Esophagus muscularis mucosa (tissue), 4 donors: ENCODE measurements at places on chromosomes 6 and 20. TPM values are rescaled to one million over a fixed set of nuclear protein-coding genes. Genes with fewer than 3 reads are reported as not detected.

Gene GTSF1L
- not detected for total RNA-seq

Gene LYRM4
- 19.7 TPM for total RNA-seq

Gene PGC
- total RNA-seq = 0.92 TPM

Gene ASIP
- not detected for total RNA-seq

DNA sequence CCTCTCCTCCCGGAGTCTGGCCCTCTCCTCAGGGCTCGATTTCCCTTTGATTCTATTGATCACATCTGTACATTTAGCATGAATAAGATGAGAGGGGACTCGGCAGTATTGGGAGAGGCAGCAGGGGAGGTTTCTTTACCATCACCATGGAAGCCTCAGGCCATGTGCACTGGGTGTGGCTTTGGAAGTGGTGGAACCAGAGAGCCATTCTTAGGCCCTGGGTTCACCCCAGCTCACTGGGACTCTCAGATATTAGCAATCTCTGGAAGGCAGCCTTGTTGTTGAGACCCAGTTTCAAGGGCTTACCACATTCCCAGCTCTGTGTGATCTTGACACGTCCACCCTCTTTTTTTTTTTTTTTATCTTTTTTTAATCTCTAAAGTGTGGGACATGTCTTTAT, 195.9 kb upstream of the PROKR2 start:
- DNase-seq = no peak

DNA sequence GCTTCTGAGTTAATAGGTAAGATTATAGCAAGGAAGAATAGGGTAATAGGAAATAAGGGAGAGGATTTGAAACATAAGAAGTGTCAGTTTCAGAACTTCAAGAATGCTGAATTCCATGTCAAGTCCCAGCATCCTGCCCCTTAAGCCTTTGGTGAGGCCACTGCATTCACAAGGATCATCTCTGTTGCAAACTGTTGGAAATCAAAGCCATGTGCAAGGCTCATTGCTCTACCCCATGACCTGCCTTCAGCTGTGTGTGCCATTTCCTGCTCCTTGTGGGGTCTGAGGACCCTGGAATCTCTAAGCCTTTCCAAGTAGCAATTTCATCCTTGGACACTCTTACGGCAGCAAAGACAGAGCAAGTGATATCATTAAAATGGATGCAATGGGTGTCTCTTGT, 203.0 kb downstream of the CDC5L start:
- DNase-seq = no peak

GRCh38 chr6:37160922-37161778, 8.8 kb upstream of the PIM1 start:
- no peak for DNase-seq

- DNase-seq = peak; percentile 89
Measured at GRCh38 chr6:149032599-149033405, 284.7 kb upstream of the TAB2 start.

GRCh38 chr20:62372042-62372993, 5.2 kb upstream of the LAMA5 start:
- DNase-seq = no peak

- DNase-seq = no peak
Measured at GRCh38 chr6:76057469-76057868, 15.0 kb downstream of the IMPG1 start.

DNA sequence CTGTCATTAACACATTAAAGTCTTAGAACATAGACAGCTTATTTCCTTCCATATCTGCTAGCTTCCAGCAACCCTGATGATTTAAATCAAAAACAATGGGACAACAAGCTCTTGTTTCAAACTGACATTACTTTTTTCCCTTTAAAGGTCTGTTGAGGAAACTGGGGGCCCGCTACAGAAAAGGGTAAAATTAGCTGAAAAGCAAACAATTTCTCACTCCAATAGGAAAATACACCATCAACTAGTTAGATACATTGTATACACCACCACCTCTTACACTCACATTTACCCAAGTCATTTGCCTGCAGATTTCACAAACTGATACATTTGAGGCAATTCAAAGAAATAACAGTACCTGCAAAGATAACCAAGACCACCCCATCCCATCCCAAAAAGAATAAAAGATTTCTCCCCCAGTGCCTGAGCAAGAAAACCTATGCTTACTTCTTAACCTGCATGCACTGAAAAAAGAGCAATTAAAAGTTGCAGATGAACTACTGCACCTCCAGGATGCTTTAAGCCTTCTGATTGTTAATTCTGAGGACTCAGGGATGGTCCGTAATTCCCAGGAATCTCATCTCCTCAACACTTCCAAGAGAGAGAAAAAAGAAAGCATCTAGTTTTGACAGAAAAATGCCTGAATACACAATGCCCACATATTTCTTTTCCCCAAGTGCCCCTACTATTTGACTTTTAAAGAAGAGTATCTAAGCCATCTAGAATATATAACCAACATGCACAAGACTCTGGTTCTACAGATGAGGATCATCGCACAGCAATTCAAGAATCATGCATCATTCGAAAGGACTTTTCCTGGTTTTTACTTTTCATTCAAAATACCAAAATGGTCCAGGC, 5.6 kb downstream of the ZMYND8 start:
- no peak for DNase-seq

DNA sequence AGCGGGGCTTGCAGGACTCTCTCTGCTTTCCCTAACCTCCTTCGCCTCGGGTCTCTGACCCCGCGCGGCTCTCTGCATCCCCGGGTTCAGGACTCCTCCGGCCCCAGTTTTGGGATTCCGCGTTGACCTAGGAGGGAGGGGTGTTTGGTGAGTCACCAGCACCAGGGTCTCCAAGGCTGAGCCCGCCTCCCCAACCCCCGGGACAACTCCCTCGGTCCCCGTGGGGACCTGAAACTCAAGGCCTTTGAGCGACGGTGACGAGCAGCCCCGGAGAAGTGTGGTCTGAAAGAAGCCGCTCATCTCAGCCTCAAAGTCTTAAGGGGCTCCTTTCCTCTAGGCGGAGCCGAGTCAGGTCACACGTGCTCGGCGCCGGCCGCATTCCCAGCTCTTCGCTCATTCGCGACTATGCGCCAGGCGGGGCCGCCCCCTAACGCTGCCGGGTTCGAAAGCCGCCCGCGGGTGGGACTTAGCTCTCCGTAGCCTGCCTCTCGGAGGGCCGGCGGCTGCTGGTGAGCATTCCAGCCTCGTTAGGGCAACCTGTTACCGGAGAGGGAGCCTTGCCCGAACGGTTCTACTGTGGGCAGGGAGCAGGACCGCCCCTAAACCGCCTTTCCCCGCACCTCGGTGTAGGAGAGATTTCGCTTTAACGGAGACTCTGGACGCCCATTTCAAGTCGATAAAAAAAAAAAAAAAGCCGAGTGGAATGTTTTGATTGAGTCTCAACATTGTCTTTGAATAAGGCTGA, 3.0 kb upstream of the PRDM13 start:
- DNase-seq = no peak

GRCh38 chr6:135722679-135723078, 128.8 kb upstream of the PDE7B start:
- DNase-seq = no peak

DNA sequence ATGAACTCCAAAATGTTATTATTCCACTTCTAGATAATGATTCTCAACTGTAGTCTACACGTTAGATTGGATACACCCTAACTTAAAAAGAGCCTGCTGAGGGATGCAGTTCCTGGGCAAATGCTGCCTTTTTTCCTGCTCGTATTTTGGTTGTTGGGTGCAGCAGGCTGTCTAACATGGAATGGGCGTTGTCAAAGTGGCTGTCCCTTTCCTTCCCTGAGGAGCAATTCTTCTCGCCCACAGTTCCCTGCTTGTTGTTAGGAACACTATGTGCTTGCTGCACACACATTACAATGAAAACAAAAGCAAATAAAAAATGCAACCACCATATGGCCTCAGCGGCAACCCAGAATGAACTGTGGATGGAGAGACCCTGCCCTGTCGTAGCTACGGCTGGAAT, 1.7 kb upstream of the ADGRF5 start:
- no peak for DNase-seq
